Stimulated activated CD4-positive, alpha-beta T cell treated with anti-CD3 and anti-CD28 coated beads, Interleukin-4, amount 100 ng/mL, for 1 hour (primary cell): ENCODE measurements at places on chromosomes 2 and 18.

GRCh38 chr2:34853646-34854045 lies 1254.5 kb upstream of the FAM98A start:
- no peak for DNase-seq

GRCh38 chr2:168692132-168692744 lies 110.2 kb upstream of the NOSTRIN start:
- no peak for DNase-seq

DNA sequence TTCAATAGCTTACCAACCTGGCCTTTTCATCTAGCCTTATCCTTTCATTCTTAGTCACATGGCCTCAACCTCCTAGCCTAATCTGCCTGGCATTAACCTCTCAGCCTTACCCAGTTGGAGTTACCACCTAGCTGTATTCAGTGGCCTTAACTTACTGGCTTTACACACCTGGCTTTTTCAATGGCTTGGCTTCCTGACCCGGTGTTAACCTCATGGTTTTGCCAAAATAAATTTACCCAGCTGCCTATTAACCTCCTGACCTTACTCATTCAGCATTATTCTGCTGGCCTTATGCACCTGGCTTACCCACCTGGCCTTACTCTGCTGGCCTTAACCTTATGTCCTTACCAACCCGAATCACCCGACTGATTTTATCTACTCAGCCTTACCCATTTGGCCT lies 135.5 kb upstream of the ZSWIM2 start:
- no peak for DNase-seq

GRCh38 chr2:177287814-177288213 lies 23.3 kb upstream of the NFE2L2 start:
- DNase-seq, result no peak

- no peak for DNase-seq
Measured at GRCh38 chr2:133777574-133777960, 209.3 kb upstream of the NCKAP5 start.

DNA sequence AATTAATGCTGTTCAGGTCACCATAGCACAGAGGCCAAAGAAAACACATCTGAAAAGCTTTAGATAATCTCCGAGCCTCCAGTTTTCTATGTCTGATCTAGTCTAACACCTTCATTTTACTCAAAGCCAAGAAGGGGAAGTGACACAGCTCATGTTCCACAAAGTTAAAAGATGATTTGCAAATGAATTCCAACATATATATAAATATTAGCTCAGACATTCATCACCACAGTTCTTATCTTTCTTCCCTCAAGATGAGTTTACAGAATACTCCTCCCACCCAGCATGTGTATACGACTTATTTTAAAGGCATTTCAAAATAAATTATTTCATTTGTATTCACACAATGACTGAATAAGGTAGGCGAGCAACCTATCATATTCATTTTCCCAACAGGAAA lies 82.4 kb downstream of the AAK1 start:
- DNase-seq, result no peak

- no peak for DNase-seq
Measured at GRCh38 chr2:1024981-1025380, 74.3 kb downstream of the SNTG2 start.

DNA sequence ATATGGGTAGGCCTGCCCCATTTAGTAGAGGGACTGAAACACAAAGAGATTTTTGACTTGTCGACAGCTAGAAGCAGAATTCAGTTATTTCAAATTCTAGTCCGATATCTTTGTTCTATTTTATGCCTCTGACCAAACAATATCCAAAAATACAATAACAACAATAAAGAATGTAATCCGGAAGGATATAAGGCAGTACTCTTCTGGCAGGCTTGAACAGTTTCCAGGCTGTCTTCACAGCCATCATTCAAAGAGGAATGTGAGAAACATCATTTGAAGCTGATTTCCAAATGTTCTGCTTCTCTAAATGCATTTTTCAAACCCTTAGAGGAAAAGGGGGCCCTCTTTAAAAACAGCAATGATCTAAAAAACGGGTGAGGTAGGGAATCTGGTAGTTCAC lies 36.7 kb upstream of the SPTBN1 start:
- DNase-seq, result no peak

GRCh38 chr2:49569176-49569575 lies 414.9 kb upstream of the FSHR start:
- no peak for DNase-seq

DNA sequence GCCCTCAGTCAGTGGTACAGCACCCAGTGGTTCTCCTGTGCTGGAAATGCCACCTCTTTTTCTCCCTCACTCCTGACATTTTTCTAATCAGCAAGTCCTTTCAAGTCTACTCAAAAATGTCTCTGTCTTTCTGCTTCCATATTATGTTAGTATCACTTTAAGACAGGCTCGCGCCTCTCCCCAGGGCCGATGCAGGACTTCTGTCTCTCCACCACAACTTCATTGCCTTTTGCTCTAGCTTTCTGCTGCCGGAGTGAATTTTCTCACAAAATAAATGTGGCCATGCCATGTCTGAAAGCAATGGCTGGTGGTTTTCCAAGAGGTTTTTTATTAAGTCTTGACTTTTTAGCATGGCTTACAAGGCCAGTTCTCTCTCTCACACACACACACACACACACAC lies 73.6 kb downstream of the AOX1 start:
- DNase-seq, result no peak

- DNase-seq, result no peak
Measured at GRCh38 chr2:19176977-19177376, 181.4 kb downstream of the OSR1 start.

DNA sequence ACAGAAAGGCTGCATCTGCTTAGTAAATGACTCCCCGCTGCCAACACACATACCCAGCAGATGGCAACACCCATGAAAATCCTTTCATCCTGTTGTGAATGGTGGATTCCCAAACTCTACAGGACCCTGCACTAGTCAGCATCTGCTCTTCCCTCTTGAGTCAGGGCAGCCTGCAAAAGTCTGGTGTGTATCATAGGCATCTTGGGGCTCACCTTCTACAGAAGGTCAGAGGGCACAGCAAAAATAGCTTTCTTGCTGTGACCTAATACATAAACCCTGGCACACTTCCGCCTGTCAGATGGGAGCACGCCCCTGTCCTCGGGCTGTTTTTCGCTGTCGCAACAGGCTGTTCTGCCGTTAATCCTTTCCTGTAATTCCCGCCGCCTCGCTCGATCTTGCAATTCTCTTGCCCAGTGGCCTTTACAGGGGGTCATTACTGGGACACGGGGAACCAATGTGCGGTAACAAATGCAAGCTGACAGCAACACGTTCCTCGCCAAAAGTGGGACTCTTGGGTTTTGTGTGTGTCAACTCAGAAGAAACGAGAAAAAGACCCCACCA lies 19.9 kb upstream of the SCYGR1 start:
- no peak for DNase-seq

DNA sequence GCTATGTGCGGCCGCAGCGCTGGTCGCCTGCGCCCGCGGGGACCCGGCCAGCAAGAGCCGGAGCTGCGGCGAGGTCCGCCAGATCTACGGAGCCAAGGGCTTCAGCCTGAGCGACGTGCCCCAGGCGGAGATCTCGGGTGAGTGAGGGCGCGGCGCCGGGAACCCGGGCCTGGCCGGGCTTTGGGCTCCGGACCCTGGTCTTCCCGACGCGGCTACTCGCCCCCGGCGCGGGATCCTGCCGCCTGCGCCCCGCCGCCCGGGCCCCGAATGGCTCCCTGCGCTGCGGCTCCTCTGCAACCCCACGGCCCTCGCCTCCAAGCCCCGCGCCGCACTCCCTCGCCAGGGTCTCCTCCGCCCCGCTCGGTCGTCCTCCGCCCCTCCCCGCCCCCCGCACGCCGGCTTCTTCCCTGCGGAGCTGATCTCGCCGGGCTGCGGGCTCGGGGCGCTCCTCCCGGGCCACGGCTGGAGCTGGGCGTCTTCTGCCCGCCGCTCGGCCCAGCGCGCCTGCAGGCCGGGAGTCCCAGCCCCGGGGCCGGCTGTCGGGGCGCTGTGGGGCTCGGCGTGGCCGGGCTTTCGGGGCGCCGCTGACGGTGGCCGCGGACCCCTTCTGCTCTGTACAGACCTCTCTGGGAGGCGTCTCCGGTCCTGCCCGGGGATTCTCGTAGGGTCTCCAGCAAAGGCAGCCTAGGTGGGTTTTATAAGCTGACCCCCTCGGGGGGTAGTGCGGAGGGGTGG lies 652 bp downstream of the GPC1 start:
- peak; percentile 29 for DNase-seq

GRCh38 chr2:39135690-39136259 lies 14.9 kb upstream of the SOS1 start:
- DNase-seq, result no peak

DNA sequence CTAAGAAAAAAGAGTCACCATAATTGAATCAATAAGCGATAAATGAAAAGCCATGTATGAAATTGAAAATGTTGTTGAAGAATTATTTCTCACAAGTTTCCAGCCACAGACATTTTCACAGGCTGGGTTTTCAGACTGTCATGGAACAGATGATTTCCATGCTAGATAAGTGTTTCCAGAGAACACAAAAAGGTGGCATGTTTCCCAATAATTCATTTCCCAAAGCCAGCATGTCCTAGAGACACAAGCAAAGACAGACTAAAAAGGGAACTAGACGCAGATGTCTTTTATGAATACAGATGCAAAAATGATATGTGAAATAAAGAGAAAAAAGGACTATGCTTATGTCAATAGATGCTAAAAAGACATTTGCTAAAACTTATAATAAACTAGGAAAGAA lies 255.1 kb downstream of the EIPR1 start:
- no peak for DNase-seq

DNA sequence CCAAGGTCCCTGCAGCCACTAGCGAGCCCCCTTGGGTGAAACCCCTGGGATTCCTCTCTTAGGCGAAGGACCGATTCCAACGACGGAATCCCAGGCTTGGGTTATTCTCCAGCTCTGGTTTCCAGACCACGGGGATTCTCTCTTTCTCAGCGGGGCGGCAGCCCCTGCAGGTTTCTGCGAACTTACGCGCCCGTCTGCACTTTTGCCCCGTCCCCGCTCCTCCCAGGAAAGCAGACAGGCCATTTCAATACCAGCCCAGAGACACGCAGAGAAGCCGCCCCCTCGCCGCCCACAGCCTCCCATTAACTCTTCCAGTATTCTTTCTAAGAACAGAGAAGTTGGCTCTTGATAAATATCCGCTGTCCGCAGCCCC lies 1.2 kb downstream of the CBLN2 start:
- no peak for DNase-seq

DNA sequence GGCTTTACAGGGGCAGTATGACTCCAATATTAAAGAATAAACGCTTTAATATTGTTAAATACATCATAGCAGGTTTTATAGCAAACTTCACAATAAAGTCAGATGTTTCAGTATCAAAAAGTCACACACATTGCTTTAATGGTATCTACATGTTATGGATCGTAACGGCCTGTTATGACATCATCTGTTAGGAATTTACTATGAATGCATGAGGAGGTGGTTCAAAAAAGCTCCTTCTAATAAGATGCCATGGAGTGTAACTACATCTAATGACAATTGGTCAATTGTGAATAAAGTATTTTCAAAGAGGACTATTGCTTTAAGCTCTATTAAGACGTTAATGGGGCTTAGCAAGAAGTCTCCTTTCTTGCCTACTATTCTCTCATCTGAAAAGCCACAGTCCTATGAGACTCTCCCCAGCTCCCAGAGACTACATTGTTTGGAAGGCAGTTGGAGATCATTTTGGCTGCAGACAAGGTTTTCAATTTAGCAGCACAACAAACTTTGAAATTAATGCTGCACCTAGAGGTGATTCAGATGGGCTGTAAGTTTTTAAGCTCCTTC lies 300.7 kb upstream of the MEIS1 start:
- no peak for DNase-seq

GRCh38 chr2:39140322-39140847 lies 19.5 kb upstream of the SOS1 start:
- DNase-seq, result no peak

DNA sequence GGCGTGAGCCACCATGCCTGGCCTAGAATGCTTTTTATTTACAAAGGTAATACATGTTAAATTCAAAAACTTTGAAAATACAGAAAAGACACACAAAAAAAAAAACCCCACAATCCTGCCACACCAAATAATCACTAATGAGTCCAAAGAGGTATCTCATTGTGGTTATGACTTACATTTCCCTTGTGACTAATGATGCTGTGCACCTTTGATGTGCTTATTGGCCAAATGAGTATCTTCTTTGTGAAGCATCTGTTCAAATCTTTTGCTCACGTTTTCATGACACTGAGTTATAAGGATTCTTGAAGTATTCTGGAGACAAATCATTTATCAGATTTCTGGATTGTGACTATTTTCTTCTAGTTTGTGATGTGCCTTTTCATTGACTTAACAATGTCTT lies 6.4 kb upstream of the NLRC4 start:
- DNase-seq, result no peak

DNA sequence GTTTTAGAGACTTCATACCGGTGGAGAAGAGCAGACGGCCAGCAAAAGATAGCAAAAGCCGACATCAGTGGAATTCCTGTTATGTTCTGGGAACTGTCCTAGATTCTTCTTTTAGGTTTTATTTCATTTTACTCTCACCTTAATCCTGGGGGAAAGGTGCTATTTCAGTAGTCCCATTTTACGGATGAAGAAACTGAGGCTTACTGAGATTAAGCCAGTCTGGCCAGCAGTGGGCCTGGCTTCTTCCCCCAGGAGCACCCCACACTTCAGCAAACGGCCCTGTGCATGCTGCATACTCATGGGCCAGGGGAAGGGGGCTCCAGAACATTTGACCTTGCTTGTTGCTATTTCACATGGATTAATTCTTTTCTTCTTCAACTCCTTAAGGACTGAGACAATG lies 56.7 kb downstream of the NTSR2 start:
- no peak for DNase-seq

DNA sequence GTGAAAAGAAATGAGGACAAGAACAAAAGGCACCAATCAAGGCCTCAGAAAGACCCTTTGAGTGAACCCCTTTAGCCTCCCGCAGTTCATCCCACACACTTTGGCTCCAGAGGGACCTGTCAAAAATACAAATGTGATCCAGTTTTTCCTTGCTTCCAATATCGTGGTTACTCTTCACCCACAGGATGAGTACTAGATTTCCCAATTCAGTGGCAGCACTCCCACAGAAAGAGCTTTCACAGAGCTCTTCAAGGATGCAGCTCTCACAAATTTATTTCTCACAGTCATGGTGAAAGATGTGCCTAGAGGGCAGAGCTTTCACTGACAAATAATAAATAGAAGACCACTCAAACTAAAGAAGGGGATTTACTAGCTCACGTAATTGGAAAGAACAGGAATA lies 3.0 kb upstream of the GFPT1 start:
- no peak for DNase-seq

DNA sequence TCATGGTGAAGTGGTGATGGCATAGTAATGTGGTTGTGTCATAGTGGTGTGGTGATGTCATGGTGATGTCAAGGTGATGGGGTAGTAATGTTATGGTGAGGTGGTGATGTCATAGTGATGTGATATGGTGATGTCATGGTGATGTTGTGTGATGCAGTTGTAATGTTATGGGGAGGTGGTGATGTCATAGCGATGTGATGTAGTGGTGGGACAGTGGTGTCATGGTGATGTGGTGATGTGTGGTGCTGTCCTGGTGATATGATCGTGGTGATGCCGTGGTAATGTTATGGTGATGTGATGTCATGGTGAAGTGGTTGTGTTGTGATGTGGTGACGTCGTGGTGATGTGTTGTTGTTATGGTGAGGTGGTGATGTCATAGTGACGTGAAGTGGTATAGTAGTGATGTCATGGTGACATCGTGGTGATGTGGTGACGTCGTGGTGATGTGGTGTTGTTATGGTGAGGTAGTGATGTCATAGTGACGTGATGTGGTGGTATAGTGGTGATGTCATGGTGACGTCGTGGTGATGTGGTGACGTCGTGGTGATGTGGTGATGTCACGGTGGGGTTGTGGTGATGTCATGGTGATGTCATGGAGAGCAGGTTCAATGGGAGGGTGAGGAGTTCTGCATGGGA lies 242.7 kb upstream of the MYT1L start:
- DNase-seq, result no peak

- DNase-seq, result no peak
Measured at GRCh38 chr2:127094509-127095366, 12.2 kb downstream of the BIN1 start.
